Activated effector memory CD4-positive, alpha-beta T cell treated with anti-CD3 and anti-CD28 coated beads, Interleukin-2, amount 50 U/mL, for 16 hours (primary cell): ENCODE measurements at places on chromosomes 2 and 18.

- DNase-seq = no peak
Measured at GRCh38 chr2:68231061-68231372, 21.3 kb downstream of the PPP3R1 start.

DNA sequence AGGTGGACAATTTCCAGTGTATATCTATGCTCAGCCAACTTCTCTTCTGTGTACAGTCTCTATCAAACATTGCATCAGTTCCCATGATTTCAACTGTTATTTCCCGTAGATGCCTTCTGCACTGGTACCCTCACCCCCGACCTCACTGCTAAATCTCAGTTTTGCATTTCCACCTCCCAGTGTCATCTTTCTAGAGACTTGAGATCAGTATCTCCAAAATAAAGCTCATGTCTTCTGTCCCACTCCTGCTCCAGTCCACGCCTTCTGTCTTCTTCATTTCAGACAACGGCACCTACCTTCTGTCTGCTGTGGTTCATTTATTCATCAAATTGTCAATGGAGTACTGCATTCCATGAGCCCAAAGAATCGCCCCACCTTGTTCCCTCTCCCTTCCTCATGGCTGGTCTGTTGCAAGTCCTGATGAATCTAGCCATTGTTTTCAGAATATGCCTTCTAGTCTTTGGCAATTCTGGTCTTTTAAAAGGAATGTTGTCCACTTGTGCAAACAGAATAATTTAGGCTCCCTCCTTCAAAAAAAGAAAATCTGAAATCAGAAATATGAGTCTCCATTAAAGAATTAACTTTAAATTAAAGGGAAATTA lies 23.3 kb upstream of the NPAS2 start:
- DNase-seq = no peak

GRCh38 chr2:169303579-169304305 lies 58.6 kb downstream of the LRP2 start:
- no peak for DNase-seq

DNA sequence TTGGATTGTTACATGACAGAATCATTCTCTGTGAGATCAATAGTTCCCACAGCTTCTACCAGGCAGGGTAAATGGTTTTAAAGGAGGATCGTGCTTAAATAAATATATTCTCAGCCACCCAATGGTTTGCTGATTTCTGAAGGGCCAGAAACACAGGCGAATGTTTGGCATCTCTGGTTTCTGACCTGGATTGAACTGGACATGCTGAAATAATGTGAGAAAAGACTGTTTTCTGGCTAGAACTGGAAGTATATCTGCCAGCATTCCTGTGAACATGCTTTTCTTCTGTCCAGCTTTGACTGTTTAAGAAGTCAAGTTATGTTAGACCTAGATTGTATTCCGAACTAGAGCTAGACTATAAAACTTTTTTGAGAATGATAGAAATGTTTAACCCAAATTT lies 77.1 kb upstream of the COL3A1 start:
- no peak for DNase-seq

GRCh38 chr2:23009545-23010149 lies 375.3 kb upstream of the KLHL29 start:
- no peak for DNase-seq

DNA sequence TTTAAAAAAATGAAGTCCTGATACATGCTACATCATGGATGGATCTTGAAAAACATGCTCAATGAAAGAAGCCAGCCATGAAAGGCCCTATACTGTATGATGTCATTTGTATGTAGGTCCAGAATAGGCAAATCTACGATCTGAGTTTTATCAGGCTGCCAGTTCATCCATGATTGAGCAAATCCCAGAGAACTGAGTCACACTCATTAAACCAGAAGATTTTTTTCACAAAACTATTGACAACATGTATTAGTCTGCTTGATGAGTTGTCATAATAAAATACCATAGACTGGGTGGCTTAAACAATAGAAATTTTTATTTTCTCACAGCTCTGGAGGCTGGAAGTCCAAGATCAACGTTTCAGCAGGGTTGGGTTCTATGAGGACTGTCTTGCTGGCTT lies 130.7 kb downstream of the MREG start:
- no peak for DNase-seq

GRCh38 chr18:44502221-44502620 lies 178.5 kb upstream of the SETBP1 start:
- no peak for DNase-seq

GRCh38 chr2:200703127-200703925 lies 108.4 kb upstream of the BZW1 start:
- DNase-seq = no peak

GRCh38 chr18:63119647-63120046 lies 199.9 kb downstream of the BCL2 start:
- DNase-seq = peak; percentile 67

DNA sequence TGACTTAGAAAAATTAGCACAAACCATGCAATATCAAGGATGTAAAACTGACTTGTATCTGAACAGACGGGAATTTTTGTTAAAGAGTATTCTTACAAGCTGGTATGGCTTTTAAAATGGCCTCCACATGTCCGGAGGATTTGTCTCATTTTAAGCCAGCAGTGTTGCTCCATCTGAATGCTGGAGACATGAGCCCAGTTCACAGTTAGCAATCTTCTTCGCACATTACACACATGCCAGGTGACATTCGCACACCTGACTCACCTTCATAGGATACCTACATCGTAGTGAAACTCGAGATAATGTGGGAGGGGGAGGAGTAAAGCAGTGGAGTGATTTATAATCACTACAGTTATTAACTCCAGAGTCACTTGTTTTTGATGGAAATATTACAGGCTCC lies 231.8 kb upstream of the RBBP8 start:
- no peak for DNase-seq

- no peak for DNase-seq
Measured at GRCh38 chr2:53497020-53497419, 270.6 kb upstream of the CHAC2 start.

- DNase-seq = no peak
Measured at GRCh38 chr18:2070631-2071030, 500.7 kb downstream of the METTL4 start.

GRCh38 chr2:99989905-99990304 lies 152.5 kb downstream of the AFF3 start:
- no peak for DNase-seq

DNA sequence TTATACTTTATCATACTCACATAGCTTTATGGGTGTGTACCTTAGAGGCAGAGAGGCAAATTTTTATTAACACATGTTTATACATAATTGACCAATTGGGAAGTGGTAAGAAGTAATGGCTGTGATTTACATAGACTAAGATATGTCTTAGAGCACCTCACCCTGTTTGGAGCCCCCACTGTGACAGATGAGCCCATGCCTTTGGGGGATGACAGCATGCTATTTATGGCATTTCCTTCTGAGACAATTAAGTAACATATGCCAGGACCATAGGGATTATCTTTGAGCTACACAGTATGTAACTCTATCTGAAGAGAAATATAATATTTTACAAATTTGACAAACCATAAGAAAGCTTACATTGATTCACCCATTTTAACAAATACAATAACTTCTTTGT lies 1655.3 kb upstream of the ACVR2A start:
- DNase-seq = no peak

GRCh38 chr2:54986264-54986663 lies 64.0 kb downstream of the RTN4 start:
- DNase-seq = no peak

DNA sequence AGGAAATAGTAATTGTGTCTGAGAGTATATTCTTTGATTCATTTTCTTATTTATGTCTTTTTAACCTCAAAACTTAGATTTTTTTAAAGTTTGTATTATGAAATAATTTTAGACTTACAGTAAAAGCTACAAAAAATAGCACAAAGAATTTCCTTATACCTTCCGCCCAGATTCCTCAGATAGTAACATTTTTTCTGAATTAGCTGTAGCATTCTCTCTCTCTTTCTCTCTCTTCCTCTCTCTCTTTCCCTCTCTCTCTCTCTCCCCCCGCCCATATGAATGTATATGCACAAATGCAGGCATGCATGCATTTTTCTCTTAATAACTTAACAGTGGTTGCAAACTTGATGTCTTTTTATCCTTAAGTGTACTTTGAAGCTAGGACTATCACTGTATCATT lies 361.1 kb upstream of the NRP2 start:
- no peak for DNase-seq

DNA sequence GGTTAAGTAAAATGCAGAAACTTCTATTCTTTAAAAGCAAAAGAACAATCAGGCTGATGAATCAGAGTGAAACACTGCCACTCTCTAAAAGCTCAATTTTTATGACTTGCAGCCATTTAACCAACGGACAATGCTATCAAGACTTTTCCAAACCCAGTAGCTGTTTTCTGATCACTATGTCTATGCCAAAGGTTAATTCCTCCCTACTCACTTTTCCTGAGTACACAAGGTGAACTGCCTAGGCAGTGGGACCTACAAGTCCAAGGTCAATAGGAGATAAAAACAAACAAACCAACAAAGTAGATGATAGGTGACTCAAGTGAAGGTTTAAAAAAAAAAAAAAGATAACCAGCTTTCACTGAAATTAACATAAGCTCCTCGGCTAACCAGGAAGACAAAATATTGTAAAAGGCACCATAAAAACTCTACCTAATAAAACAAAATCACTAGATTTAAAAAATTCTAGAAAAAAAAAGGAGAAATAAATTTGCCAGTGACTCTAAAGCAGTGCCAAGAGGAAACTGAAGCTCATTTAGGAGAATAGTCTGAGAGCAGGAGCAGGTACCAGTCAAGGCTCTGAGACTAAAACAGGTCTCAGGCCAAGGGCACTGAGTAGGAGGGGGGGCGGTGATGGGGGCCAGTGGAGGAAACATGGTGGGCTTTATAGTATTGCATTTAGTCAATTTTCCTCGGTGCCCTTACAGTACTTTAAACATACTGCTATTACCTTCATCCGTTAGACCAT lies 134.1 kb upstream of the DLGAP1 start:
- no peak for DNase-seq

DNA sequence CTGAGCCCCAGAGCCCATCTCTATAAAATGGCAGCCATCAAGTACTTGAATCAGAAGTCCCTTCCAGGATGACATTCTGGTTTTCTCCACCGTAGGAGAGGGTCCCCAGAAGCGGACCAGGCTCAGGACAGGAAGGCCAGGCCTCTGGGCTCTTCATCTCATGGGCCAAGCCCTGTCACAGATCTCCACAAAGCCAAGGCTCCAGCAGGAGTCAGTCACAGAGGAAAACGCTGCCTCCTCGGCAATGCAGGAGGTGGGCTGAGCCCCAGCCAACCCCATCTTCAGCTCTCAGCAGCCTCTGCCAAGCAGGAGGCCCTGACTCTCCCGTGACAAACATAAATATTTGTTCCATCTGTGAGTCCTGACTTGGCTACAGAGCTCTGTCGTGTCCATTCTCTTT lies 39.4 kb upstream of the GPAT2 start:
- DNase-seq = no peak

DNA sequence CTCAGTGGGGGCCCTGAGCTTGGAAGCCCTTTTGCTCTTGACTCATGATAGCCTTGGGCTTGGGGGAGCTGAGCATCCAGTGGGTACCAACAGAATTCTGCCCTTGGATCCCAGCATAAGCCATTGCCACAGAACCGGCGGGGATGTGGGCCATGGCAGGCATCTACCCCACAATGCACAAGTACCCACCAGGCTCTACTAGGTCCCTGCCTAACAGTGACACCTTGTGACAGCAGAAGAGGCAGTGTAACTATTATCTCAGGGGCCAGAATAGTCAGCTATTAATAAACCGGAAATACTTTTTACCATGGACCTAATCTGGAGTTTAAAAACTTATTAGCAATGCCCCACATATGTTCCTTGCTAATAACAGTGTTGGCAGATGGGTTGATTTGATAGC lies 397.2 kb downstream of the TMEM182 start:
- DNase-seq = no peak

DNA sequence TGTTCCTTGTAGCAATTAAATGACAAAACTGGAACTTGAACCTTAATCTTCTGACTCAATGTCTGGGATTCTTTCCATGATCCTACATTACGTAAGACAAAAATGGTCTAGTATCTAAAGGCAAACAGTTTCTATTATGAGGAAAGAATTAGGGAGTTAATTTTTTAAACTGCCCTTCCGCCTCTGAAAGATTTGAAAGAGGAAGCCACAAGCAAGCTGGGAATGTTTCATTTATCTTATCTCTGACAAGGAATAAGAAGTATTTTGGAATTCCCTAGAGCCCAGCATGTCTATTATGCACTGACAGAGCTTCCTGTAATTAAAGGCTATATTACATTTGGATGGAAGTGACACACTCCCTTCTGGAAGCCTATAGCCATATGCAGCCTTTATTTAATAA lies 558.8 kb upstream of the CDH2 start:
- DNase-seq = no peak

DNA sequence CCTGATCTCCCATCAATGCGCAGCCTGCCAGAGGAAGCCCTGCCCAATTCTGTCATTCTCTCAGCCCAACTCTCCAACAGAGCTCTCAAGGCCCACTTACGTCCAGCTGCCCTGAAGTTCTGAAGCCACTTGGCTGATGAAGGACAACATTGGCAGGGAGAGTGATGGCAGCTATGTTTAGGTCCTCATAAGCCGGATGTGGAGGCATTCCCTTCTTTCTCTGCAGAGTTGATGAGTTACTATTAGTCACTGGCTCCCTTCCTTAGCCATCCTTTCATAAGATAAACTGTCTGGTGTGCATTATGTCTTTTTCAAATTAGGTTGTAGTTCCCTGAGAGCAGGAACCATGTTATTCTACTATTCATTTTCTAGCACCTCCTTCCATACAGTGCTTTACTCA lies 22.5 kb upstream of the TACR1 start:
- no peak for DNase-seq

- no peak for DNase-seq
Measured at GRCh38 chr2:45928946-45929345, 277.5 kb downstream of the PRKCE start.

- DNase-seq = no peak
Measured at GRCh38 chr2:15947431-15947830, 7.1 kb downstream of the MYCN start.

DNA sequence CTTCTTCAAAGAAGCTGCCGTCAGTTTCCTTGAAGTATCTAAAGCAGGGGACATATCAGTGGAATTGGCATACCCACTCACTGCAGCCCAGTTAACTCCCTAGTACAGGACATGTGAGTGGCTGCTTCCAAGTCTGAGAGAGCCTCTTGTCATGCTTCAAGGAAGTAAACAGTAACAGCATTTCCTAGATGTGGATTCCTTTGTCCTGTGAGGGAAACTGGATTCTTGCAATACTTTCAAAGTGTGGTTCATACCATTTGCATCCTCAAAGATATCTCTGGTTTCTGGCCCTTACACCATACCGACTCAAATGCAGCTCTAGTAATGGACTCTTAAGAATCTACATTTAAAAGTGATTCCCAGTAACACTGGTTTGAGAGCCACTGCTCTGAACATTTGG lies 87.2 kb downstream of the ESCO1 start:
- no peak for DNase-seq

GRCh38 chr18:23573626-23574431 lies 12.5 kb downstream of the NPC1 start:
- DNase-seq = peak; percentile 80
